ENCODE measurements at places on chromosomes 1 and 21.

GRCh38 chr1:1100296-1100695 is 15.6 kb downstream of the C1orf159 start:
- no peak for DNase-seq

GRCh38 chr21:31580866-31581276 is 78.6 kb upstream of the SOD1 start:
- DNase-seq: peak; percentile 50

GRCh38 chr21:42315296-42315891 is at the start of gene TFF3:
Gene TFF3 (minus strand): TSS chr21:42315409. CDS start chr21:42315374, 35 bp downstream.
- DNase-seq: no peak

GRCh38 chr1:63405021-63405420 is 37.6 kb downstream of the ALG6 start:
- no peak for DNase-seq

- DNase-seq: no peak
Measured at GRCh38 chr1:153775458-153776327, 486 bp downstream of the SLC27A3 start.

DNA sequence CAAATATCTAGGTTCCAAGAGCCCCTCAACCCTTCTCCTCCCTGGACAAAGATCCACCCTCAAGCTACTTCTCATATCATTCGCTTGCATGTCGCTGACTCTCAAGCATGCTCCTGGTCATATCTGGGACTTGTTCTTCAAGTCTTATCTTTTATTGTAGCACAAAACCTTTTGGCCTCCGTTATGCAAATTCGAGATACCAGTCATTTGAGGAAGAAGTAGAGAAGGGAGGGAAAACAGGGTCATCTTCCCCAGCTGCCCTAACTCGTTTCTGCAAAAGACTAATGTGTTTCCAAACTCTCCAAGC is 63.8 kb upstream of the ETS2 start:
- DNase-seq: no peak

GRCh38 chr21:46437096-46437498 is 21.6 kb upstream of the DIP2A start:
- DNase-seq: no peak

DNA sequence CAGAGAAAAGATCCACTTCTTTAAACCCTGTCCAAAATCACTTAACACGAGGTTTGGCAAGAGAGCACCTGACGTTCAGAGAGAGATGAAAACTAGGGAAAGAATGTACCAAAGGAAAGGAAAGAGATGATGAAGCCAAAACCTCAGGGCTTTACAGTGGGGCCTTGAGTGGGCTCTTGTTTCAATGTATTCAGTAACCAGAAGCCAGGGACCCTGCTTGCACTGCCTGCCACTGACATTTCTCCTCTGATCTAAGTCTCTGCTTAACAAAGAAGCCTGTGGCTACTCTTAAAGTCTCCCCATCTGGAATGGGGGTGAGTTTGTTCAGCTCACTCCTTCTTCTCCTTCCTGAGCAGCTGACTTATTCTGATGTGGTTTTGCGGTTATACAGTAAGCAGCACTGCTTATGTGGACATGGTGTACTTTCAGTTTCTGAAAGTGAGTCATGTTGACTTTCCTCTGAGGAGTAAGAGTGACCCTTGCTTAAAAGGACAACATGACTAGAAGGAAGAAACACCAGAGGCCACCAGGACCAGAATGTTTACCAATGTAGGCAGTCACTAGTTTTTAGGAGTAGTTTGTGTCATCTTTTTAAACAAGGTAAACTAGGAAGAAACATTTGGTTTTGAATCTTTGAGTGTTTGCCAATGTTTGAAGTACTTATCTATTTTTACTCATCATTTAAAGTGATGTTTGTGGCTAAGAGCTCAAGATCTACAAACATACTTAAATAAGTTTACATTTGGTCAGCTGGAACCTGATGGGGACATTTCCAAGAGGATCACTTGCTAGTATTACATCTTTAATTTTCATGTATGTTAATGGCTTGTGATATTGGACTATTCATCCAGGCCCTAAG is 87.4 kb downstream of the FASLG start:
- DNase-seq: no peak

GRCh38 chr1:155166471-155167165 is 6.5 kb downstream of the KRTCAP2 start:
- no peak for DNase-seq

GRCh38 chr1:155070158-155070621 is 6.7 kb downstream of the EFNA4 start:
- no peak for DNase-seq

DNA sequence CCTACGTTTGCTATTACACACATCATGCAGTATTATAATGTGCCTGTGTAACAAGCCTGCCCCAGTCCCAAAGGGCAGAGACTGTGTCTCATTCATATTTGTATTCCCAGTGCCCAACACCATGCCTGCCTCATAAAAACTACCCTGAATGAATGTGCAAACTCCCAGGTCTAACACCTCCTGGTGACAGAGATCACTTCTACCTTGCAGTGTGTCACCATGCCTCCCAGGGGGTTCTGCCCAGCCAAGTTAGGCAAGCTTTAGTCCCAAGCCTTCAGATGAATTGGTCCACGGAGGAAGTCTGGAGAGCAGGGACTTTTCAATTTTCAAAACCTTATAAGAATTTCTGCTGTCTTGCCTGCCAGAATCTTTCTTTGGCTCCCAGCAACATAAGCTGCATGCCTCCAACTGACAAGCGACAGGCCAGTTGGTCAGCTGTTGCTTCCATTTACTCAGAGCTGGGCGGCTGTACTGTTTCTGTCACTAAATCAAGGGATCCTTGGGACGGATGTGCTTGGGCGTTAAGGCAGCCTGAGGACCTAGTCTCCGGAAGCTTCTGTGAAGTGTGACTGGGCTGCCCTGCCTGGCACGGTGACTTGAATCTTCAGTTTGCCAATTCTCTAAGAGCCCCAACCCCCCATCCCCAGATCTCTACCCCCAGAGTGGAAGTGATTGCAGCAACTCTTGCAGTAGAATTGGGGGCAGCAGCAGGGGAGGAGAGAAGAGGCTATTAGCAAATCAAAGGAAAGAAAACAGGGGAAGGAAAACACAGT is 1.2 kb downstream of the RXRG start:
- DNase-seq: no peak

GRCh38 chr21:19237608-19238007 is 834.0 kb upstream of the TMPRSS15 start:
- peak; percentile 79 for DNase-seq

- peak; percentile 18 for DNase-seq
Measured at GRCh38 chr1:43227143-43227764, 42.5 kb upstream of the TMEM125 start.

- no peak for DNase-seq
Measured at GRCh38 chr1:26890467-26890796, 349 bp upstream of the GPN2 start.

DNA sequence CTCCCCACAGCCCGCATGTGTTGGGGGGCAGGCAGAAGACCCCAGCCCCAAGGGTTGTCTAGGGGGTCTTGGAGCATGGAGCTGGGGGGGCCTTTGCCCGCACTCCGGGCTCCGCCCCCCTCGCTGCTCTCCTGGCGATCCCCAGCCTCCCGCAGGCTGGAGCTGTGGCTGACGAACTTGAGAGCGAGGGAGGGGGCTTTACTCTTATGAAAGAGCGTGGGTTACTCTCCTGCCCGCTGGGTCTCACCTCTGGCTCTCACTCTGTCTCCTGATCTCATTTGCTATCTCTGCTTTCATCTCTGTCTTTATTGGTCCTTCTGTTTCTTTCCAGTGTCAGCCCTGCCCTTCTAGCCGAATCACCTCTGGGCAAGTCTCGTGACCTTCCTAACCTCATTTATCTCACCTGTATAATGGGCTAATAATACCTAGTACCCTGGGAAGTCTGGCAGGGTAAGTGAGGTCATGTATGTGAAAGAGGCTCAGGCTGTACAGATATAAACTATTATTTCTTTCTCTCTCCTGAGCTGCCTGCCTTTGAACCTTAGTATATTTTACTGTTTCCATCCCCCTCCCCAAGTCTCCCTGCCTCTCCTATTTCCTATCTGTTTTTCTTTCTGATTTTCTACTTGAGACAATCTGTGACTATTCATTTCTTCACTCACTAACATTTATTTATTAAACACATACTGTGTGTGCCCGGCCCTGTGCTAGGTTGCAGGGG is 731 bp downstream of the EFNA4 start:
- DNase-seq: no peak

GRCh38 chr1:112328600-112328999 is 67.4 kb upstream of the CTTNBP2NL start:
- no peak for DNase-seq

DNA sequence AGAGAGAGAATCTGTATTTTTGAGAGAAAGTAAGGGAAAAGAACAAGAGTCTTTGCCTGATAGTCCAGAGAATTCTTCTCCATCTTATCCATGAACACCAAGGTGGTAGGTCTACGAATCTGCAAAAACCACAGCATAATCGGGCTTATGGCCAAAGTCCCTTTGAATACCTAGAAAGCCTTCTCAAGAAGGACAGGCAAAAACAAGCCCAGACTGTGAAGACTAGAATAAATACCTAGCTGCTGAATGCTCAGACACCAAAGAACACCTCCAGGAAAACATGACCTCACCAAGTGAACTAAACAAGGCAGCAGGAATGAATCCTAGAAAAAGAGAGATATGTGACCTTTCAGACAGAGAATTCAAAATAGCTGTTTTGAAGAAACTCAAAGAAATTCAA is 79.2 kb downstream of the HFM1 start:
- DNase-seq: no peak

DNA sequence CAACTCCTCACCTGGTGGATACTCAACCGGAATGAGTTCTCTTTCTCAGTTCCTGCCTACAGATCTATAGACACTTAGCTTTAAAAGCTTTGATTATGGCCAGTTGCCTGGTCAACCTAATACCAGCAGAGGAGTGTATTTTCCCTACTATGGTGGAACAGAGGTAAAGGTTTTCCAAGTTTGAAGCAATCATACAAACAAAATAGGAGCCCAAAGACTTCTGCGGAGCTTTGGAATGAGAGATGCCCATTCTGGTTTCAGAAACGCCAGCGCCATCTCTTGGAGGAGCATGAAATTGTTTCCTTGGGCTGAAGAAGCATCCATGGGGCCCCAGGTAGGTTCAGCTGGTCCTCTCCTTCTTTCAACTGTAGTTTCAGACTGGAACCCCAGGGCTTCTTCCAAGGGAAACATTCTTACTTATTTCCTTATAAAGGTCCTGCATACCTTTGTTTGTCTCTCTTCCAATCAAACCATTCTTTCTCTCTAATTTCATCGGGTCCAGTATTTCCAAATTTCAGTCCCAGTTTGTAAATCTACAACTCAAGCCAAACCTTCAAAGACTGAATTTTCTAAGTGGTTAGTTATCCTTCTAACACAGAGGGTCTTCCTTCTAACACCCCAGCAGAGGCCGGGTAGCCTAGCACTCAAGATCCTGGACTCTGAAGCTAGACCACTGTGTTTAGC is 95.9 kb downstream of the KCNJ15 start:
- peak; percentile 45 for DNase-seq

DNA sequence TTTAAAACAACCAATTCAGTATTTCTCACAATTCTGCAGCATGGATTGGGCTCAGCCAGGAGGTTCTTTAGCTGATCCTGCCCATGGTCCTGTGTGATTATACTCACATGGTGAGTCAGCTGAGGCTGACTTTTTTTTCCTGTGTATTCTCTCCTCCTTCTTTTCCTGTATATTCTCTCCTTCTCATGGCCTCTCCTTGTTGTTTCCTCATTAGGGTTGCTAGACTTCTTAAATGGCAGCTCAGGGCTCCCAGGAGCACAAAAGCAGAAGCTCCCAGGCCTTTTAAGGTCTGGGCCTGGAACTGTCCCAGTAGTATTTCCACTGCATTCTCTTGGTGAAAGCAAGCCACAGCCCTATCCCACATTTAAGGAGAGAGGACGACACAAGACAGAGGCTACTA is 26.8 kb downstream of the VANGL1 start:
- no peak for DNase-seq

DNA sequence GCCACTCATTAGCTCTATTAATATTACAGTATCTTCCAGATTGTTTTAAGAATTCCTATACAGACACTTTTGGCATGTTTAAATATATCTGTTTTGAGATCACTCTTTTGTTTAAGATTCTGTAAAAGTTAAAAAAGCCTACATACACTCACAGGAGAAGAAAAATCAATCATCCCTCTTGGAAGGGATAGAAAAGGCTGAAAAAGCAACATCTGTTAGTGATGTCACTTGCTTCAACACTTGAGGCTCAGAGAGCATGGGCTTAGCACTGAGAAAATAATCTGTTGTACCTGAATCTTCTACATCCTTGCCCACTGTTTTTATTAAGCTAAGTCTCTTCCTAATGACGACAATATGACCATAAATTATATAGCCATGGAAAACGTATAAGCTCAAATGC is 127.0 kb downstream of the ZP4 start:
- DNase-seq: no peak

DNA sequence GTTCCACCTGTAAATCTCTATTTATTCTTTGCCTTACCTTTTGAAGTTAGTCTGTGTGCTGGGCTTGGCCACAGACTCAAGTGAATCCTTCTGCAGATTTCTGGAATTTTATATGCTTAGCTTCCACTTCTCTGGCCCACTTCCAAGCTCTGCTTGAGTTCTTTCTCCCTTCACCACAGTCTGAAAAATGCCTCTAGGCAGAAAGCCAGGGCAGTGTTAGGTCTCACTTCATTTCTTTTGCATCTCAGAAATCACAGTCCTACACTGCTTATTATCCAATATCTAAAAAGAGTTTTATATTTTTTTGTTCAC is 48.9 kb downstream of the INKA2 start:
- DNase-seq: peak; percentile 78

GRCh38 chr1:42214447-42214871 is 49.9 kb upstream of the GUCA2A start:
- peak; percentile 61 for DNase-seq

- no peak for DNase-seq
Measured at GRCh38 chr1:195241066-195241465, 1367.2 kb downstream of the KCNT2 start.

DNA sequence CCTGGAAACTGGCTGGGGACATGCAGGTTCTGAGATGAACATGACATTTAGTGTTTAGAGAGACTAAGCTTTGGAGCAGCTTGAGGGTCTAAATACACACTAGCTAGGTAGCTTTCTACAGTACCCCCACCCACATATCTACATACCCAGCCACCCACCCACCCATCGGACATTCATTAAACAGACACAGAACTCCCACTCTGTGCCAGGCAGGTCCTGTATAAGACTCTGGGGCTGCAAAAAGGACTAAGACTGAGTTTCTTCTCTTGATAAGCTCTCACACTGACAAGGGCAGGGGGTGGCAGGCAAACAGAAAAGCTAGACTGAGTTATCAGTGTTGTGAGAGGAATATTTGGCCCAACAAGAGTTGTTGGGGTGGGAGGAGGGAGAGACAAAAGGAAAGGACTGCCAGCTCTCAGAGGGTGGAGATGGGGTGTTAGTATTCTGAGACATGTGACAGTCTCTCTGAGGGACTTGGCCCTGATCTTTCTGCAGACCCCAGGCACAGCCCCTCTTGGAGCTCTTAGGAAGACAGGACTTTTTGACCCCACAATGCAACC is 6.8 kb downstream of the MAP7D1 start:
- no peak for DNase-seq

Measured in NCI-H446 treated with DMSO at 0.1 percent for 48 hours (cell line).